ENCODE measurements at places on chromosomes 7 and 10.

GRCh38 chr10:86535132-86535882, 13.7 kb upstream of the WAPL start:
- peak; percentile 94 for ATAC-seq

GRCh38 chr7:106679153-106679931, 18.4 kb upstream of the CCDC71L start:
- peak; percentile 34 for ATAC-seq

DNA sequence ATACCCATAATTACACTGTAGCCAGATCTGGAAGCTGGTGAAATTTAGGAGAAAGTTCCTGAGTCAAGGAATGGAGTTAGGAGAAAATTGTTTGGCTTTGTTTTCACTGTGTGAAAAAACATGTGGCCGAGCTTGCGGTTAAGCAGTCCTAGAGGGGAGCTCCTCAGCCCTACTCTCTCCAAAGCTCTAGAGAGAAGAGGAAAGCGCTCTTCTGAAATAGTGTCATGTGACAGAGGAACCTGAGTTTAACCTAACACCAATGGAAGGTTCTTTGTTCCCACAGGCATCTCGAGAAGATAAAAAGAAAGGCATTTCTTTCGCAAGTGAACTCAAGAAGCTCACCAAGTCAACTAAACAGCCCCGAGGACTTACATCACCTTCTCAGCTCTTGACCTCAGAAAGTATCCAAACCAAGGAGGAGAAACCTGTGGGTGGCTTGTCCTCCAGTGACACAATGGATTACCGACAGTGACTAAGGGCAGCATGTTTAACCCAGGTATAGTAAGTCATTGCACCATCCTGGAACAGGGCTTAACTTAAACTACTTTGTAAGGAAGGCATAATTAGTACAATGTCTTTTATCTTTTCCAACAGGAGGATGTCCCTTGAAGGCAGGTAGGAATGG, 38.0 kb downstream of the NOC3L start:
- no peak for ATAC-seq

- ATAC-seq, result no peak
Observed at GRCh38 chr10:88347022-88347421, 236.1 kb downstream of the RNLS start.

- peak; percentile 25 for ATAC-seq
Observed at GRCh38 chr7:54541669-54542625, at the start of gene VSTM2A. VSTM2A (plus strand) TSS chr7:54542375; CDS start chr7:54542731, 356 bp downstream.

DNA sequence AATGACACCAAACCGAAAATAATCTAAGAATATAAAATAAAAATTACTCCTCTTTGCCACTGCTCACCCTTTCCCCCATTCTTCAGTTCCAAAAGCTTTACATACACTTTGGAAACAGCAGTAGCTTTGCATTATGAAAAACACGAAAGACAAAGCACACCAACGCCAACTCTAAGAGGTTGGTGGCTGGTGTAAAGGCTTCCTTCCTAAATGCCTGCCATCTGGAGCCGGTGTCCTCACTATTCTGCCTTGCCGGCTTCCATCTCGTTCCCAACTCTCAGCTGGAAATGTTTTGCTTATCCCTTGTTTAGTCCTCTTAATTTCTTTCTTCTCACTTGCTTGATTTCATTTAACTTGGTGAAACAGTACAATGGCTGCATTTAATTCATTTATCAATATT, 281.1 kb upstream of the LRRN3 start:
- ATAC-seq, result no peak

- ATAC-seq, result no peak
Observed at GRCh38 chr10:49373361-49373760, 22.5 kb downstream of the DRGX start.

- no peak for ATAC-seq
Observed at GRCh38 chr7:130365088-130365487, 15.2 kb upstream of the CPA1 start.

DNA sequence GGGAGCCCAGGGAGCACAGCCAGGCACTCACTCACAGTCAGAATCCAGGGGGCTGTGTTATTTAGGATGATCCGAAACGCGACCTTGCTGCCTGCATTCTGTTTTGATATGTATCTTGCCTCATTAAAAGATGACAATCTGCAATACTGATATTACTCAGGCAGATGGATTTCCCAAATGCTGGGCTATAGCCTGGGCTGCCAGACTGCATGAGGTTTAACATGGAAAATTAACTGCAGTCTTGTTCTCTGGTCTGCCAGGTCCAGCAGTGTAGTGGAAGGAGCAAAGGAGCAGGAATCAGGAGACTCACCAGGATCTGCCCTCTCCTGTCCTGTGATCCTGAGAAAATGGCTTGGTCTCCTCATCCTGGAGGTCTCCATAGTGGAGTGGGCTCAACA, 258.1 kb downstream of the PAXIP1 start:
- ATAC-seq, result no peak

- ATAC-seq, result no peak
Observed at GRCh38 chr7:99171731-99172130, 27.8 kb upstream of the SMURF1 start.

Measured in gastroesophageal sphincter (tissue), 4 donors.